ENCODE measurements at places on chromosomes 2 and 18.

DNA sequence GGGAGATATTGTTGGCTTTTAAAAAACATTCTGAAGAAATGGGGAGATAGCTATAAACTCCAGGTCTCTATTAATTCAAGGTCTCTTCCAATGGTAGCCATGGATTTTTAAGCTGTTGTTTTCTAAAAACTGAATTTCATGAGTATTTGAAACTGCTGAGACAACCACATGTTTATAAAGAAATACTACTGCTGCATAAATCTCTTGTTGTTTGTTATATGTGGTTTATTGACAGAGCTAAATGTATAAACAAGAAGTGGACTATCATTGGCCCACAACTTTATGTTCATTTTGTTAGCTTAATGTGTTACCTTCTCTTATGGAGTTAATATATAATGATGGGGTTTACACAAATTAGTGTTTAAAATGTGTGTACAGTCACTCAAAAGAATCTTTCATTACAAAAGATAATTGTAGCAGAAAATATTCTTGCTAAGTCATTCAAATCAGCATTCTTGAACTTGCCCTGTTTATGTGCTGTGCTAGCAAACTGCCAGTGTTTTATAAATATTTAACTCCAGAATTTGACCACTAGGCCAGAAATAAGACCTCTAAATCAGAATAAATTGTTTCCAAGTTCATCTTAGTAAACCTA, 242.1 kb downstream of the TMX3 start:
- DNase-seq = no peak

- no peak for DNase-seq
Observed at GRCh38 chr18:71831039-71831438, 713.1 kb downstream of the CBLN2 start.

GRCh38 chr2:155218292-155218924, 519.9 kb downstream of the KCNJ3 start:
- no peak for DNase-seq

DNA sequence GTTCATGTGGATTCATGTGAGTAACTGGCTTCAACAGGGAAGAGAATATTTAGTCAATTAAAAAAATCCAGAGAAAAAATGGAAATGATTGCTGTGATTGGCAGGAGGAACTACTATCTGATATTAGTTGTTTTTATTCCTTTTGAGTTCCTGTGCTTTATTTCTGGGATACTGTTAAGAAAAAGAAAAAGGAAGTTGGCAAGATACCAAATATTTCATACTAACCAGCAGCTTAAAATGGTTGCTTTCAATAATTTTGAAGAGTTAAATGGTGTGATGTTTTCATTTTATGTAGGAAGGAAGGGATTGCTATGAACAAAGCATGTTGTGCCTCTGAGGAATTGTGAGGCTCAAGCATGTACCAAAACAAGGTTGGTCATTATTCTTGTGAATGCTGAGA, 8.1 kb upstream of the MTX2 start:
- DNase-seq = no peak

- peak; percentile 13 for DNase-seq
Observed at GRCh38 chr2:138185827-138186226, 221.6 kb downstream of the HNMT start.

DNA sequence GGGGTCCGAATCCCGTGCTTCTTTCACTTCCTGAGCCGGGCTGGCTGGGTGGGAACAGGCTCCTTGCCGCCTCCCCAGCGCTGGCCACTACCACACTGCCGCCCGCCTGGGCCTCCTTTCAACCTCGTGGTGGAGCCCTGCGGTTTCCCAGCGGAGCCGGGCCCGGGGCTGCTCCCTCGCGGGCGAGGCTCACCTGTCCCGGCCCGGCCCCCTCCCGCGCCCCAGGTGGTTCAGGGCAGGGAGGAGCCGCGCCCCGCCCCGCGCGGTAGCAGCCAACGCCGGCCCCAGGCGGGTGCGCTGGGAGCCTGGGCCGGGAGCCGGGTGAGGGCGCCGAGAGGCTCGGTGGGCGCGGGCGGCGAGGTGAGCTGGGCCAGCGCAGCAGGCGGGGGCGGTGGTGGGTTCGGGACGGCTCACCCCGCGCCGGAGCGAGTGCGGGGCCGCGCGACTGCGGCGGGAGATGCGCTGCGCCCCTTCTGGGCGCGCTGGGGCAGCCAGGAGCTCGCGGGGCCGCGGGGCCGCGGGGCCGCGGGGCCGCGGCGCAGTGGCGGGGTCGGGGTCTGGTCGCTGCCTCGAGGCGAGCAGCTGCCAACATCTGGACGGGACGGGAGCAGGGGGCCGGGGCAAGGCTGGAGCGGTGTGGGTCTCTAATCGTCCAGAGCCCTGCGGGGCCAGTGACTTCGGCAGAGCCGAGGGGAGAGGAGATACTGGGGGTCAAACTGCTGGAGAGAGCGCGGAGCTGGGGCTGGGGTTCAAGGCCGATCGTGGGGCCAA, at the start of gene LYPD6B:
Gene LYPD6B (plus strand): TSS at position 258 of the 771 bp plus-strand sequence. CDS start 92,250 bp downstream, outside the sequence.
- no peak for DNase-seq

- DNase-seq = no peak
Observed at GRCh38 chr2:132692816-132693215, 22.8 kb upstream of the LYPD1 start.

GRCh38 chr2:142599504-142599903, 278.0 kb upstream of the KYNU start:
- no peak for DNase-seq

- peak; percentile 61 for DNase-seq
Observed at GRCh38 chr2:202339071-202339870, 36.9 kb upstream of the BMPR2 start.

- no peak for DNase-seq
Observed at GRCh38 chr2:41894563-41895333, 153.1 kb upstream of the PKDCC start.

DNA sequence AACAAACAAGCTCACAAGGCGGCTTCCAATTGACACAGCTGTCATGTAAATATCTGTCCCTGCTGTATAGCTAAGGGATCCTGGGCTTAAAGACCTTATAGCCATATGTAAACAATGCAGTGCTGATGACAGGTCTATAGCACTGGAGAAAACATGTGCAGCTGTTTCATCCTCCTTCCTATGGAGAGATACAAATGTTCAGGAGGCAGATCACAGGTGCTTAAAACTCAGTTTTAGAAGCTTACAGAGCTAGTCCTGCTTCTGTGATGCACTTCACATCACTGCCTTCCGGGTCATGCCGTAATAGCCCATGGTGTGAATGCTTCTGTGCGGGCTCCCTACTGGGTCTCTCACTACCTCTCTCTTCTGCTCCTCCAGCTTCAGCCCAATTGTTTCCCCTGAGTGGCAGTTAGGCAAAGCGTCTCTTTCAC, 262.4 kb upstream of the CHST9 start:
- no peak for DNase-seq

GRCh38 chr2:236674646-236675045, 105.0 kb downstream of the ACKR3 start:
- no peak for DNase-seq

DNA sequence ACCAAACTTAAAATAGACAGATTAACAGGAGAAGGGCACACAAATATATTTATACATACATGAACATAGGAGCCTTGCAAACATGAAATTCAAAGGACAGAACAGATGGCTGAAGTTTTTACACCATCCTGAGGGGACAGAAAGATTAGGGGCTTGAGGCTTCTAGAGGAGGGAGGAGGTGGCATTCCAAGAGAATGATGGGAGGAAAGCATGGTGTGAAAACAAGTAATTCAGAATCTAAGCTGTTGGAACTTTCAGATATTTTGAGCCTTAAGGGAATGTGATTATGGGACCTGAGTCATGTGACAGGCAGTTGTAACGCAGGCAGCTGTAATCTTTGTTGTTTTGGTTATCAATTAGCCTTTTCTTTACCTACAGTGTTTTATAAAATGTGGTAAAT, 225.2 kb upstream of the SPOPL start:
- no peak for DNase-seq

GRCh38 chr18:44805176-44805575, 124.5 kb downstream of the SETBP1 start:
- no peak for DNase-seq

DNA sequence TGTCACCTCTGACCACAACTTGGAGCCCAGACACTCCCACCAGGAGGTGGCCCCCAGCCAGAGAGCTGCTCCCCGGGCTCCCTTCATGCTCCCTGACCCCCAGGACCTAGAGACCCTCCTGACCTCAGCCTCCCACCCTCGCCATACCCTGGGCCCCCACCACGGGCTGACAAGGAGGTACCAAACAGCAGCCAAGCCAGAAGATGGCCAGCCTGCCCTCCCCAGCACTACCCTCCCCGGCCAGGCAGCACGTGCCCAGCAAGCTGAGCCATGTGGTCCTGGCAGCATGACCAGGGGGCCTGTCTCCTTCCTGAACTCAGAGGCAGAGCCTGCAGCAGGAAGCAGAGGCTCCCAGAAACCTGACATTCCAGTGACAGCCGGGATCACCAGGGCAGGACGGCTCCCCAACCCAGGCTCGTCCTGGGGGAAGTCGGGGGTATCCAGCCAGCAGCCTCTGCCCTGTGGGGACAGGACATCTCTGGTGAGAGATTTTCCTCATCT, 69.4 kb upstream of the GPC1 start:
- DNase-seq = no peak

DNA sequence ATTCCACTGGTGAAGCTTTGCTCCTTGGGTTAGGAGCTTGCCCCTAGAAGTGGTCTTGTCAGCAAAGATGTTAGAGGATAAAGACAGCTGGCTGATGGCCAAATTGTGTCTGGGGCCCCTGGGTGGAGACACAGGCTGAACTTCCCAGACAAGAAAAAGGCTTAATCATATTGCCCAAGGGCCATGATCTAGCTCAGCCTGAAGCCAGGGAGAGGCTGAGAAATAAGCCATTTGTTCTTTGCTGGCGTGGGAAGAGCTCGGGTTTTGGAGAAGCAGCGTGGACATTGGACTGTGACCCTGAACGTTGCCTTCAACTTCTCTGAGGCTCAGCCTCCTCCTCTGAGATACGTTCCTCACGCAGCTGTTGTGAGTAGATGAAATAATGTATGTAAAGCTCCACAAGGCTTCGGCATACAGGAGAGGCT, 153.0 kb downstream of the ZFP36L2 start:
- DNase-seq = peak; percentile 77

- DNase-seq = no peak
Observed at GRCh38 chr2:230691005-230691647, 21.5 kb upstream of the CAB39 start.

- no peak for DNase-seq
Observed at GRCh38 chr18:60322591-60322990, 50.0 kb downstream of the MC4R start.

DNA sequence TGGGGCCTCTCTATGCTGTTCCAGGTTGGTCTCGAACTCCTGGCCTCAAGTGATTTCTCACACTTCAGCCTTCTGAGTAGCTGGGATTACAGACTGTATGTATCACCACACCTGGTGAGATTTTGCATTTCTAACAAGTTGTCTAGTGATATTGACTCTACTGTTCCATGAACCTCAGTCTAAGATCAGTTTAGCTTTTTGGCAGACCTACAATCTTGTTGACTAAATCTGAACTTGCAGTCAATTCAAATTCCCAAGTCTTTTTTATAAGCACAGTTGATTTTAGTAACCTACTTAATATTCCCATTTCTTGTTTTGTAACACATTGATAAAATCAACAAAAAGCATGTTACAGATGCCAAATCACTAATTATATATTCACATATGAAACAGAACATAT, 266.1 kb upstream of the CYP26B1 start:
- no peak for DNase-seq

- no peak for DNase-seq
Observed at GRCh38 chr2:181285116-181285515, 172.1 kb upstream of the ITGA4 start.

DNA sequence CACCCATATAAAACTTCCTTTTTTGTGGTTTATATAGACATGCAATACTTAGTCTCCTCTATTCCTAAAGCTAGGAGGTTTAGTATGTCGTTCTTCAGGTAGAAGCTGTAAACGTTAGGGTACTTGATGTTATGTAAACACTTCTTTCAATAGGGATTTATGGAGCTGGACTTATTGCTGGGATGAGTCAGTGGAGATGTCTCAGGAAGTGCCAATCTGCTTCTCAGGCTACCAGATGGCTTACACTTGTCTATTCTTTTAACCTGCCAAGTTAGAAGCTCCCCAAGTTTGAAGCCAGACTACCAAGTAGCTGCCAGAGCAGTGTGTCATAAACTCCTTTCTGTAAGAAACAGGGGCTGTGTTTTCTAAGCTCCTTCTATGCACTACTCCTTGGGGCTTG, 756.5 kb upstream of the LRRTM1 start:
- DNase-seq = no peak

GRCh38 chr18:9911226-9911625, 2.6 kb upstream of the VAPA start:
- no peak for DNase-seq

- DNase-seq = peak; percentile 81
Observed at GRCh38 chr2:174593574-174594203, 3.9 kb downstream of the WIPF1 start.

DNA sequence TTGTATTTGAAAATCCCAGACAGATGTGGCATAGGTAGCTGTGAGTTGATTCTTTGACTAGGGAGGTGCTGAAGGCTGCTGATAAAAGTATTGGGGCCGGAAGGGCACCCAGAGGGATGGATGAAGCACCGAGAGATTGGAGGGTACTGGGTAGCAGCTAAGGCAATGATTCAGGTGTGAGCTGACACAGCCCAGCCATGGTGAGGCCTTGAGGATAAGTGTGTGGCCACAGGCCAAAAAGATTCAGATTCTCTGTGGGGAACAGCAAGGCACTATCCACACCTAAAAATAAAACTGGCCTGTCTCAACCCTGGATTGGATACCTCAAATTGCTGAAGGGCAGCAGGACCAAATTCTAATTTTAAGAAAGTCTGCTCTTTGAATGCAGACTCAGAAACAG, 35.2 kb downstream of the RDH14 start:
- no peak for DNase-seq

GRCh38 chr18:11689669-11690565, 853 bp downstream of the GNAL start:
- DNase-seq = peak; percentile 10

DNA sequence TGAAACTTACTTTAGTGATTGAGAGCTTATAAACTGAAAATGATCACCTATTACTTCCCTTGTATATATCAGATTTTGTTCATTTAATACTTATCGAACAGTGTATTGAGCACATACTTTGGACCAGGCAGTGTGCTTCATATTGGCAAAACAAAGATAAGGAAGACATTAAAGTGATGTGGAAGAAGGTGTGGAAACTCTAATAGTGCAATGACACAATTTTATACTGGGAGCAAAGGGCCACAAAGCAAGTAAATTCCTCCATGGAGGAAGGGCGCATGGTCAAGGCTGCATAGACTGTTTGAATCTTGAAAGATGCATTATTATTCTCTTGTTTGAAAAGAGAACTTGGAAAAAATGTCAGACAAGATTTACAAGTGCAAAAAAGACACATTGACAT, 936.5 kb upstream of the DDX18 start:
- DNase-seq = no peak

DNA sequence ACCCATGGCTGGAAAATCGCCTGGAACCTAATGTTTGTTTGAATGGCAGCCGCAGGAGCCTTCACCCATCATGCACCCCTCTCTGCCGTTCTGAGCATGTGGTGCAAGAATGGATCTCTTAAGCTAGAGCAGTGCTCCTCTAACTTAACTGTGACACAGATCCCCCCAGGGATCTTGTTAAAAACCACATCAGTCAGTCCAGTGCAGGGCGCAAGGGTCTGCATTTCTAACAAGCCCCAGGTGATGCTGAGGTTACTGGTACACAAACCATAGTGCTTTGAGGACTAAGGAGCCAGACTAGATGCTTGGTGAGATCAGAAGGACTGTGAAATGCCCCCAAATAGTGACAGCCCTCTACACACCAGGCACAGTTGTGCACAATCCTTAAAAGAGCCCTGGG, 87.1 kb upstream of the KCTD1 start:
- DNase-seq = no peak
